ENCODE measurements at places on chromosomes 16 and 17.

- no peak for DNase-seq
Observed at GRCh38 chr17:78600181-78600721, 23.1 kb upstream of the DNAH17 start.

DNA sequence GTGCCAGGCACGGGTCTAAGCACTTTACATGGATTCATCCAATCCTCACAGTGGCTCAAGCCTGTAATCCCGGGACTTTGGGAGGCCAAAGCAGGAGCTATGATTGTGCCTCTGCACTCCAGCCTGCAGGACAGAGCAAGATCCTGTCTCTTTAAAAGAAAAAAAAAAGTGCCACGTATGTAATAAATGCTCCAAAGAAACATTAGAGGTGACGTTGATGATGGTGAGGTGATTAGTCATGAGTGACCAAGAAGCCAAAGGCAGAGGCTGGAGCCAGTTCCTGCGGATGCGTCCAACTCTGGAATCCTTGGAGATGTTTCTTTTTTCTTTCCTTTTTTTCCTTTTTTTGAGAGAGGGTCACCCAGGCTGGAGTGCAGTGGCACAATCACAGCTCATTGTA lies 59.4 kb upstream of the SIAH1 start:
- DNase-seq = no peak

DNA sequence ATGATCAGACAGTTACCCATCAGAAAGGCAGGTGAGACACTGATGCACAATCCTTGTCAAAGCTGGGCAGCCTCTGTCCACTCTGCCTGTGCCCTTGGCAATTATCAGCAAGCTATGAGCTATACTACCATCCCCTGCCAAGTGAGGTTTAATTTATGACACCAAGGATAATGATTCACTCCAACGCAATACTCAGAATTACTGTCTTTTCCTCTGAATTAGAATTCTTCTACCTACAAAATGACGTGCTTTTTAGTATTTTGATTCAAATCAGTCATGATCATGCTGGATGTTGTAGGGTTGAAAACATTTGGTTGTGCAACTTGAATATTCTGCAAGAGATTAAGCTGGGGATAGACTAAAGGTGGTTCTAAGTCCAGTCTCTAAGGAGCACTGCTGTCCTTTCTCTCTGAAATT lies 116.8 kb upstream of the SOX9 start:
- no peak for DNase-seq

DNA sequence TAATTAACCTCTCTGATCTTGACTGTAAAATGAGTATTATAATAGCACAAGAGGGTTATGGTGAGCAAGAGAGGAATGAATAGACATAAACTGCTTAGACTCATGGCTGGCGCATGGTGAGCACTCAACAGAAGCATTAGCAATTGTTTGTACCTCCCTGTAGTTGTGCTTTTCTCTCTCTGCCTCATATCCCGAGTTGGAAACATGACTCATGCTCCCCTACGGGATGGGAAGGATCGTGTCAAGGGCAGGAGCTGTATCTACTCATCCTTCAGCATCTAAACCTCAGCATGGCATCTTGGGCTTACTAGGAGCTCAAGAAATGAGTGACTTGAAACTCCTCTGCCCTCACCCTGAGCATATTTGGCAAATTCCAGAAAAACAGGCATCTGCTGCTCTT lies 299.6 kb downstream of the MAP2K4 start:
- DNase-seq = peak; percentile 76

DNA sequence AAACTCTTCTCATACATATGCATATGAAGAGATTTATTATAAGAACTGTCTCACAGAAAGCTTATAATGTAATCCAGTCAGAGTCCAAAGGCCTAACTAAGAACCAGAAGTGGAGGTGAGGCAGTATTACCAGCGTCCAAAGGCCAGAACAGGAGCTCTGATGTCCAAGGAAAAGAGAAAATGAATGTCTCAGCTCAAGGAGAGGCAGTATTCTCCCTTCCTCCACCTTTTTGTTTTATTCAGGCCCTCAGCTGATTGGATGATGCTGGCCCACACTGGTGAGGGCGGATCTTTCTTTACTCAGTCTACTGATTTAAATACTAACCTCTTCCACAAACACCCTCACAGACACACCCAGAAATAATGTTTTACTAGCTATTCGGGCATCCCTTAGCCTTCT lies 43.4 kb downstream of the FBXL20 start:
- DNase-seq = no peak

DNA sequence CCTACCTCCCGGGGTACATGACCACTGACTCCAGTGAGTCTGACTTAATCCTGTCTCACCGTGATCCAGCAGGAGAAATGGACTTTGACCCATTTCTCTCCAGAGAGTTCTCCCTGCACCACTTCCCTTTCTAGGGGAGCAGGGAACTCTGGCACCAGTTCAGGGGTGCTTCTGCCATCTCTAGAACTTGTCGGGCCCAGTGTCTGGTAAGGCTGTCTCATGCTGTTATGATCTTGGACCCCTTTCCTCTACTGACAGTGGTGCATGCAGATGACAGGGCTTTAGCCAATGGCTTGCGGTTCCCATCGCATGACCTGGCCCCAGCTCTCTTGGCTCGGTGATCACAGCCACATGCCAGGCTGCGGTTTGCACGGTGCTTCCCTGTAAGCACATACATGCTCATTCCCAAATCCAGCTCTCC lies 62.0 kb downstream of the SLC39A11 start:
- DNase-seq = no peak

DNA sequence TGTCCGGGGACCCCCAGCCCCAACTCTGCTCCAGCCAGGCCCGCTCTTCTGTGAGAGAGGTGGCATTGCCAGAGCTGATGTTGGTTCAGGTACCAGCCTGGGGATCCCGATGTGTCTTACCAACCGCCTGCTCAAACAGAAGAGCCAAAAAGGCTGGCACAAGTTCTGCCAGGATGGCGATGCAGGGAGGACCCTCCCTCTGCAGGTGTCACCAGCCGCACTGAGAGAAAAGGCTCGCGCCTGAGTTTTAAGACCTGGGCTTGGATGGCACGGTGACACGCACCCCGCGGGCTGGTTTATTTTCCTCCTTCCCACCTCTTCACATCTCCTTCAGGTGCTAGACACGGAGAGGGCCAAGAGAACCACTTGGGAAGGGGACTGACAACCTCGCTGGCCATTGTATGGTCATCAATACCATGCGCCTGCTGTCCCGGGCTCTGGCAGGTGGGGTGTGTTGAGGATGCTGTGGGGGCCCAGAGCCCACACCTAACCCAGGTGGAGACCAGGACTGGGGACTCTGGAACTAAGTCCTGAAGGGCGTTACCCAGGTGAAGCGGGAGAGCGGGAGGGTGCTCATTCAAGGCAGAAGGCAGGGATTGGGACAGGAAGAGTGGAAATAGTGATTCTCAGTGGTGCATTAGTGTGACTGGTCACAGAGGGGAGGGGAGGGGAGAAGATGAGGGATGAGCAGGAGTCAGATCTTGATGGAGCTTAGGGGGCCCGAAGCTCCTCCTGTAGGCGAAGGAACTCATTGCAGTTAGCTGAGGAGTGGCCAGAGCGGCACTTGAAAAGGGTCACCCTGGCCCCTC lies 16.3 kb downstream of the FOXJ1 start:
- DNase-seq = no peak

DNA sequence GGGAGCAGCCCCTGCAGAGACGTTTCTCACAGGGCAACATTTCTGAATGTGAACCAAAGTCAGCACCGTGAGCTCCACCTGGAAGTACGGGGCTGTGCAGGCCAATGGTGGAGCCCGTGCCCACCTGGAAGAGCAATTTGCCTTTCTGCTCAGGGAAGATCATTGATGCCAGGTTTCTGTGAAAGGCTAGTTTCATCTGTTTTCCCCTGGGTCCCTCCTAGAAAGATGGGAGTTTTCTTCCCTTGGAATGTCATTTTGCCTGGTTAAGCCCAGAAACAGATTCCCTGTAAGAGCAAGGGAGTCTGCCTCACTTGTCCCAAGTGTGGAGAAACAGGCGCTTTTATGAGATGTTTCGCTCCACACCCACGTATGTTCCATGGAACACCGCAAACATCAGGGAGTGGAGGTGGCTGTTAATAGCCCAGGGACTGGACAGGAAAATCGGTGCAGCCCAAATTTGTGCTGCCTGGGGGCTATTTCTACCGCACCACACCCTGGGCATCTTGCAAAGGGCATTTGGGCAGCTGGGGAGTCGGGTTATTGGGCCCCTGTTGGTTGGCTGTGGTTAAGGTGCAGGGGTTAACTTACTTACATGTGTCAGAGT lies 2.6 kb downstream of the SLC6A4 start:
- no peak for DNase-seq

- DNase-seq = no peak
Observed at GRCh38 chr16:17607609-17608008, 136.8 kb upstream of the XYLT1 start.

DNA sequence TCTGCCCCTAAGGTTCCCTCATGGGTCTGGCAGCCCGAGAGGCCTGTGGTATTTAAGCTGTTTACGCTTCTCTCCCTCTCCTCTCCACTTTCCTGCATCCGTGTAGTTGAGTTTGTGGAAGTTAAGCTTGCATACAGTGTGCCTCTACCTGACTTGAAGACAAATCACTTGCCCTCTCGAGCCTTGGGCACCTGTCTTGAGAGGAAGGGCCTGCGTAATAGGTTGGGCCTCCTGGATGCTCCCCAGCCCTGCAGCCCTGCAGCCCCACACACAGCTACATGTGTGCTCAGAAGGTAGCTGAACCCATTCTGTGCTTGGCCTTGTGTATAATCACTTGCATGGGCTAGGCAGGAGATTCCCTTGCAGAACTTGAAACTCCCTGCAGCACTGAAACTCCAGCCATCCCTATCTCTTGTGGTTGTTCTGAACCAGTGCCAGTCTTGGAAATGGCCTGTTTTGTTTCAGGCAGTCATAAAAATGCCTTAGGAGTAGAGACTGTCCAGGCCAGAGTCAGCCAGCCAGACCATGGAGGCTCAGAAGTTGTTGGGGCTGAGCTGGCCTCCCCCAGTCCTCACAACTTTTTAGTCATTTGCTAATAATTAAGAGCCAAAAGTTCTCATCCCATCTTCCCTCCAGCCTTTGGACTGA lies 134.6 kb downstream of the CLEC16A start:
- no peak for DNase-seq

DNA sequence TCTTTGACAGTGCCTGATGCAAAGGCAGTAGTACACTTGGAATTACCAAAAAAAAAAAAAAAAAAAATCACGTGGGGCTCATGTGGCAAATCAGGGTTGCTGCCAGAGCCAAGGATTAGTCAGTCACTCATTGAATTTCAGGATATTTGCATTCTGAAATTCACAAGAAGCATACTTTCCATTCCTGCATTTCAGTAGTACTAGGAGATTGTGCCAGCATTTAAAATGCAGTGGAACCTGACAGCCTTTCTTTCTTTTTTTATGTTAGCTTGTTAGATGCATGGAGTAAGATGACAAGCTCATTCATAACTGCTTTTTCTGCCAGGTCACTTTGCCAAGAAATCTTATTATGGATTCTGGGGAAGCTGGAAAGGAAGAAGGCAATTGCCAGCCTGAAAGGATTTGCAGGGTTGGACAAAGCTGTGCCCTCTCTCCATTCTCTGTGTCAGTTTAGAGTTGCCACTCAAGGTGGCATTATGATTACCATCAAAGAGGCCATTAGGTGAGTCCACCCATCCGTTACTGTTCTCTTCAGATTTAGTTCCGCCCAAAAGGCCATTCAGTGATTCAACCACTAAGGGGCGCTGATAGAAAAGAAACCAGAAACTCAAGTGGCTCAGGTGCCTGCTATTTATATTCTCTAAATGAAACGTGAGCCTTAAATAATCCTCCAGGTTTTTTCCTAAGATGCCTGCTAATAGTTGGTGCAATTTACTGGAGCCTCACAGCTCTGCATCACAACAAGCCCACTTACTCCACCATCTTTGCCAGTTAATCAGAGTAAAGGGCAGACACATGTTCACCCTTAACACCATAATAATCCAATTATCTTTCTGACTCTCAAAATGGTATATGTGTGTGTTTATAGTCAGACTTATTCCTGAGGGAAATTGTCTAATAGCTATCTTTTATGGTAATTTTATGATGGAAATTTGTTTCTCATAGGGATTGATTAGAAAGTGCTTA lies 59.0 kb downstream of the TANGO6 start:
- no peak for DNase-seq

DNA sequence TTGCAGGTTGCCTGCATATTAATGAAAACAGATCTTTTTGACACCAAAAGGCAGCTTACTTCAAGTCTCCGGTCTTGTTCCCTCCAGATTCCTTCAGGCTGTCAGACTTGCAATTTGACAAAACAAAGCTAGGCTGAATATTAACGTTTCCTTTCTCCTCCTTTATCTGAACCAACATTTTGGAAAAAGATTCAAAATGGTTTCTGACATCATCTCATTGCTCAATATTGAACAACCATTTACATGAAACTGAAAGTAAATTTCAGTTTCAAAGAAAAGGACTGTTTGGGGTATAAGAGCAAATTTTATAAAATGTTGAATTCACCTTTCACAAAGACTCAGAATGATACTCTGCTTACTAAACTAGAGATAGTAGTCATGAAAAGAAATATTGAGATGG lies 521.8 kb downstream of the KCNJ2 start:
- DNase-seq = no peak

GRCh38 chr17:76351526-76352071 lies 2.1 kb downstream of the PRPSAP1 start:
- DNase-seq = no peak

DNA sequence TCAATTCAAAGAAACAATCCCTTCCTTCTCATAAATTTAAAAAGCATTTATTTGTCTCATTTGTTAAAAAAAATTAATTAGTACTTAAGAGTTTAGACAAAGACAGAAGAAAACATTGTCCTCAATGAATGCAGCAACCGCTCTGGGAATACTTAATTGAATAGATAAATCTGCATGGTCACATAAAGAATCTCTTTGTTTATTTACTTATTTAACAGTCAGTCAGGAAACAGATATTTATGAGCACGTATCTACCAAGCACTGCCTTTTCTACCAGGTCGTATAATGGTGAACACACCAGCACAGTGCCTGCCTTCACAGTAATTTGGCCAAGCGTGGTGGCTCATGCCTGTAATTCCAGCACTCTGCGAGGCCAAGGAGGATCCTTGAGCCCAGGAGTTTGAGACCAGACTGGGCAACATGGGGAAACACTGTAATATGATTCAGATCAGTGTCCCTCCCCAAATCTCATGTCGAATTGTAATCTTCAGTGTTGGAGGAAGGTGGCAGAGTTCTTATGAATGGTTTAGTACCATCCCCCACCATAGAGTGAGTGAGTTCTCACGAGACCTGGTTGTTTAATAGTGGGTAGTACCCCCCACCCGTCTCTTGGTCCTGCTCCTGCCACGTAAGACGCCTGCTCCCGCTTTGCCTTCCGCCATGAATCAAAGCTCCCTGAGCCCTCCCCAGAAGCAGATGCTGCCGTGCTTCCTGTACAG lies 8.1 kb downstream of the WIPI1 start:
- DNase-seq = no peak

GRCh38 chr17:73278465-73279453 lies 17.1 kb upstream of the CPSF4L start:
- no peak for DNase-seq

- peak; percentile 88 for DNase-seq
Observed at GRCh38 chr16:78163772-78164670, 64.6 kb downstream of the WWOX start.

DNA sequence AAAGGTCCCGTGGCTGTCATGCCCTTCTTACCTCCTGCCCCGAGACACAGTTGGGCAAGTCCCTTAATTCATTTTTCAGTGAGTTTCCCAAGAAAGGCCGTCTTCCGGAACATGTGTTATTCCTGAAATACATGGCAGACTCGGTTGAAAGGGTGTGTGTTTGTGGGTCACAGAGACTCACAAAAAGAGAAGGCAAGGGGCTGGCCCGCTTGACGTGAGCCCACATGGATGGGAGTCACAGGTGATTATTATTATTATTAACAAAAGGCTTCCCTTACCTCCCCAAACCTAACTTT lies 34.1 kb upstream of the CCR7 start:
- DNase-seq = no peak

GRCh38 chr16:24102209-24102660 lies 153.9 kb upstream of the CACNG3 start:
- no peak for DNase-seq

GRCh38 chr17:6166492-6167179 lies 96.5 kb downstream of the WSCD1 start:
- DNase-seq = no peak

All from brain pericyte (primary cell).